Urinary bladder (tissue), 4 donors: ENCODE measurements at places on chromosomes 12 and 14.

DNA sequence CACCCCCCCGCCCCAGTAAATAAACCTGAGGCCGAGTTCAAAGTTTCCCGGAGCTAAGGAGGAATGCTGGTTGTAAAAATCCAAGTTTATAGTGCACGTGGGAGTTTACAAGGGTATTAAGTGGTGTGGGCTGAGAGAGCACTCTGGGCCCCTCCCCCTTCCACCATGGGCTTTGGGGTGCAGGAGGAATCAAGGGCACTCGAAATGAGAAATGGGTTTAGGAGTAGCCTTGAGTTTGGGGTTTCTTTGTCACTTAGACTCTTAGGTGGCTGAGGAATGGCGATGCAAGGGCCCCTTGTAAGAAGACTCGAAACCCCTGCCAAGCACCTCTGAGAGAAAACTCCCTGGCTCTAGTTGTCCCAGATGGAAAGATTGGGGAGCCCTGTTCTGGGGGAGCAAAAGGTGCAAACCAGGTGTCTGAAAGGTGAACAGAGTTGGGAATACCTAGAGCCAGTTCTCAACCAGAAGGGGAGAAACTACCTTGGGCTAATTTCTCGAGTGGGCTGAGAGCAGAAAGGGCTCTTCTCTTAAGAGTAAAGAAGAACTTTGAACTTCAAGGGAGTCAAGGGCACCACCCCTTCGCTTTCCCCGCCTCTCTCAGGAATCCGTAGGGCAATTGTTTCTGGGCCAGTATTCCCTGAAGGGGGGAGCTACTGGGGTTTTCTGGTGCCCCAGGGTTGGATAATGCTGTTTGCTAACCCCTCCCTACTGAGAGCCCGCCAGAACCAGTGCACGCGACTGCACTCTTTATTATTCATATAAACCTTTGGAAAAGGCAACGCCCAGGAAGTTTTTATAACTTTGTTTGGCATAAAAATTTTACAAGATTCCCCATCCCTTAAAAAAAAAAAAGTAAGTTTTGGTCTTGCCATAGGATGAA, 4.0 kb upstream of the HOTAIR start:
- no peak for DNase-seq

- no peak for DNase-seq
These were observed 250.0 kb downstream of the KCNC2 start for GRCh38 chr12:74959657-74960056.

DNA sequence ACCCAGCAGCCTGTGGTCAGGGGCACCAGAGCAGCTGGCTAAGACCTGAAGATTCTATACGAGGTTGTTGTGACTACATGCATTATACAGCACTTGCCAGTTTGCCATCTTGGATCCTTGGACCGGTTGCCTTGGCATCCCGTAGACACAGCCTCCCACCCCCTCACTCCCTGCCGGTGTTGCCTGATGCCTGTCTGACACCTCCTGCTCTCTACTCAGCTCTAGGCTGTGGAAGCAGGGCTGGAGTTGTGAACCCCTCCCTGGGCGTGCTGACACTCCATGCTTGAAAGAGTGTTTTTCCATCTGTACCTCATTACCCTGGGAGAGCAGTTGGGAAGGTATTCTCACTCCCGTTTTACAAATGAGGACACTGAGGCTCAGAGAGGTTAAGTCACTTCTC, 2.5 kb downstream of the CHGA start:
- DNase-seq = no peak

DNA sequence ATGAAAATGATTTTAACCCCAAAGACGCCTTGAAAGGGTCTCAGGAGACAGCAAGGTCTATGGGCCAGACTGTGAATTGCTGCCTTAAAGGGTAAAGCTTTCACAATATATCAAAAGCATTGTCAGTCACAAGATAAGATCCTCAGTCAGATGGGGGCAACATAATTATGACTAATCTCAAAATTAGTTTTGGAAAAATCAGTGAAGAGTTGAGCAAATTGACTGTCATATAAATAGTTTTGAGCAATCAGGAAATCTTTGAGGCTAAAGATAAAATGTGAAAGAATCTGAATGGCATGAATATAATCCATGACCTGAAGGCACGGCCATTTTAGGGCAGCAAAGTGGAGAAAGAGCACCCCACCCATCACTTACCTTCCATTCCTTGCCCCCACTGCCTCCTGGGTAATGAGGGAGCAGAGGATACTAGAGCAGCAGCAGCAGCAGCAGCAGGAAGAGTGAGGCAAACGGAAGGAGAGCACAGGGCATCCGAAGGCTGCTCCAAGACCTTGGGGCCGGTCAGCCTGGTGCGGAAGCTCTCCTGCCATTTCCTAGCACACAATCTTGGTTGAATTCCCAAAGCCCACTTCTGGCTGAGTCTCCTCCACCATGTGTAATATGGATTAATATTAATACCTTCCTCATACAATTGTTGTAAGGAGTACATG, 7.0 kb downstream of the STON2 start:
- DNase-seq = no peak

- DNase-seq = peak; percentile 25
These were observed 960 bp upstream of the LRFN5 start for GRCh38 chr14:41605550-41606281.

DNA sequence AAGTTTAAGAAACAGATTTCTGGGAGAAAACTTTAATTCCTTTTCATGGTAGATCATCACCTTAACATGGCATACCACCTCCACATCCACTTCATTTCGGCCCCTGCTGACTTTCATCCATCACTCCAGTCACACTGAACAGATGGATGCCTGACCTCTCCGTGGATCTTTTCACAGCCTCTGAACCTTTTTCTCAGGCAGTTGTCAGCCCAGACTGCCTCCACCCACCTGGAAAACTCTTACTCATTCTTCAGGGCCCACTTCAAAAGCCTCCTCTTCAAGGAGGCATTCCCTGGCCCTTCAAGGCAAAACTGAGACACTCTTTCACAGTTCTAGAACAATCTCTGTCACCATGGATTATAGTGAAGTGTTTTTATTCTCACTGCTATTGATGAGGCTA, 52.9 kb downstream of the GXYLT1 start:
- DNase-seq = no peak

GRCh38 chr12:1500095-1500801, 94.1 kb downstream of the FBXL14 start:
- DNase-seq = no peak

GRCh38 chr14:106812788-106813476, 1286.5 kb downstream of the TMEM121 start:
- no peak for DNase-seq

GRCh38 chr12:44247588-44247987, 411.7 kb downstream of the TMEM117 start:
- DNase-seq = no peak

- DNase-seq = no peak
These were observed 70.6 kb downstream of the NOC4L start for GRCh38 chr12:132214891-132215290.

DNA sequence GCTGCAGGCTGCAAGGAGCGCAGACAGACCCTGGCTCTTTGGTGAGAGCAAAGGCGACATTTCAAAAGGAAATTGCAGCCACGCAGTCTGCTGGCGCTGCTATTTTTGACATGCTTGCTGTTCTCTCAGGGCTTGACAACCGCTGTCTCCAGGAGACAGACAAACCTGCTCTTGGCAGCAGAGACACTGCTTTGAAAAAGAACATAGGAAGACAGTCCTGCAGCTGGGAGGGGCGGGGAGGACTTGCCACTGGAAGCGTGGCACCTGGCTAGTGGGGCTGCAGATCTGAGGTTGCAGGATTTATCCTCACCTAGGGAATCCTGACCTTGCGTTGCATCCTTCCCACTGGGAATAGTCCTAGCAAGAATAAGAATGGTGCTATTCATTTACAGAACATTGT, 91.8 kb upstream of the KCNA1 start:
- no peak for DNase-seq

DNA sequence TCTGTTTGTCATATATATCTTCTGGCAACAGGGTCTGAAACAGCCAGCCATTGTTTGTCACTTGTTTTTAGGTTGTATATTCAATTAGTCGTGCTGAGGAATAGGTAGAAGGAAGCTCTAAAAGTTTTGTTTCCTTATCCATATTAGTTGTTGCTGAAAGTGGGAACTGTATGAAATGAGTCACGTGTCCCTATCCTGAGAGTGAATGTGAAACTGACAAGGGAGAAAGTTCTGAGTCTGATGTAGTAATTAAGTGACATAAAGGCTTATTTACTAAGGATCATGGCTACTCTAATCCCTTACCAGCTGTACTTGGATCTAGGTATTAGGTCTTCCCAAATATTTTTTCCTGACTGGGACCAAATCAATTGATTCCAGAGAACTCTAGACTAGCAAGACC, 16.4 kb downstream of the FAM234B start:
- DNase-seq = no peak

DNA sequence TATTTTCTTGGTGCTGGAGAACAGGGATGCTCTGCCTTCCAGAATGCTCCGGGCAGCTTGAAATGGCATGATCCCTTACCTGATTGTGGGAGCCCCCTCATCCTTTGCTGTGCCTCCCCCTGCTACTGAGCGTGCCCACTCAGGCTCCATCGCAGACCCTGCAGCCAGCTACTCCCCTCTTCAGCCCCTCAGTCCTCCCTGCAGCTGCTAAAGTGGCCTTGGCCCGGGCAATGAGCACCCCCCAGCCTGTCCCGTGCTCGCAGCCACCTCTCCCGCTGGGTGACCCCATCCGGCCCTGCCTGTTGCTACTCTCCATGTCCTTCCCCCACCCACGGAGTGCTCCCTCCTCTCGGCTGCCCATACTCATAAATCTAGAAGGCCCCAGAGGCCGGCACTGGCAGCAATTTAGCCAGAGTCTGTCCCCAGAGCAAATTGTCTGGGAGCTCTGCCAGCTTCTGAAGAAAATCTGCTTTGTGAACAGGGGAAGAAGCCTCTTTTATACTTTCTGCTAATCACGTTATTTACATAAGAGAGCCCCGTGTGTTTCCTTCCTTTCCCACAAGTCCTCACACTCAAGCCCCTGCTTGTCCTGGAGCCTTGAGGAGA, 143.7 kb upstream of the FRMD6 start:
- peak; percentile 85 for DNase-seq

- DNase-seq = peak; percentile 78
These were observed 12.2 kb upstream of the TUBA1A start for GRCh38 chr12:49200919-49201594.

GRCh38 chr12:127883013-127883412, 384.0 kb upstream of the TMEM132C start:
- no peak for DNase-seq

- no peak for DNase-seq
These were observed 161.7 kb downstream of the SPTSSA start for GRCh38 chr14:34300330-34300729.

DNA sequence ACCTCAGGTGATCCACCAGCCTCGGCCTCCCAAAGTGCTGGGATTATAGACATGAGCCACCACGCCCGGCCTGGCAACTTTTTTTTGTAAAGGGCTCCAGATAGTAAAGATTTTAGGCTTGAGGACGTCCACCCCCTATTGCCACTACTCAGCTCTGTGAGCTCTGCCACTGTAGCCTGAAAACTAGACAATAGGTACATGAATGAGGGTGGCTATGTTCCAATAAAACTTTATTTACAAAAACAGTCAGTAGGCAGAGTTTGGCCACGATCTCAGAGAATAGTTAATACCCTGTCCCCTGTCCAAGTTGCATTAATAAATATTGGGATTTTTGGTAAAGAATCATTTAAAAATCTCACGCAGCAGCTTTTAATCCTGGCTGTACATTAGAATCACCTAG, 90.1 kb downstream of the FOXN4 start:
- no peak for DNase-seq

- no peak for DNase-seq
These were observed 928 bp downstream of the TBX3 start for GRCh38 chr12:114682785-114683708.

- DNase-seq = no peak
These were observed 18.1 kb downstream of the ZBTB39 start for GRCh38 chr12:56988207-56988739.

- no peak for DNase-seq
These were observed 52.8 kb downstream of the PPFIBP1 start for GRCh38 chr12:27576667-27577347.

DNA sequence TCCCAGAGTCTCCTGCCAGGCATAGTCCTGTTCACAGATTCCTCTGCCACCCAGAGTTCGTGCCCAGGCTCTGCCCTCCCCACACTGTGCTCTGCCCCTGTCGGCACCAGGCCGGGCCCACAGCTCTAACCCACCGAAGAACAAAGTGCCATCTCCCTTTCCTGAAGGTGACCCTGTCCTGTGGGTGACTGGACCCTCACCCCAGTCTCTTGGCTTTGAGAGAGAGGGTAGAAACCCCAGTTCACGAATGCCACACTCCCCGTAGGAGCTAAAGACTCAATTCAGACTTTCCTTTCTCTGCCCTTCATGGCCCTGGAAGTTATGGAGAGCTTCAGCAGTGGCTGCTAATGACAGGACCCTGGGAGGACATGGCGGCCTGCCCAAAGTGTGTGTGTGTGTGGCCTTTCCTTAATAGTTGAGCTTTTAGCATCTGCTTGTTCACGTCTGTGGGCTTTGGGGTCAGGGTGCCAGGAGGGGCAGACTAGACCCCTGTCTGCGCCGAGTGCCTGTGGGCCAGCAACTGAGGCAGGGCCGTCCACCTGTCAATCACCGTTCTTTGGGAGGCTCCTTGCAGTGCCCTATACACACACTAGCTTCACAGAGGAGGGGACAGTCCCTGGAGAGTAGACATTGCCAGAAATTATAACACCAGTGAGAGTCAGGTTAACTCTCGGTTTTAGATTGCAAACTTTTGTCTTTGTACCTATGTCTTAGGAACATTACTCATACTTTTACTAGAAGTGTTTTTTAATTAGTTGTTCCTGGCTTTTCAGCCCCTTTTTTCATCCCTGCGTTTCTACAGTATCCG, 84.6 kb upstream of the DYNC1H1 start:
- DNase-seq = no peak

DNA sequence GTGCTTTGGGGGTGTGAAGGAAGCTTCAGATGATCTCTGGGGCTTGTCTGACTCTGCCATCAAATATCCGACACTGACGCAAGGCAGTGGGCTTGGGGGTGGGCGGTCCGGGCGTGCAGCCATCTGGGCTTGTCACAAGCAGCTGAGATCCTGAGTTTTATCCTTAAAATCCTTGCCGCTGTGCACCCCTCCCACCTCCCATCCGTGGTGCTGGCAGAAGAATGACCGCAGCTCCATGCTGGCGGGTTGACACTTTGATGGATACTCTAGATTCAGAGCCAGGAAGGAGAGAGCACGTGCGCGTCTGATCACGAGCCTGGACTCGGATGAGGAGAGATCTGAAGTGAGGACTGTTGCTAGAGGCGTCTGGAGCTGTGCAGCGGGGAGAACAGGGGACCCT, 3.0 kb downstream of the ZFYVE21 start:
- DNase-seq = no peak

- no peak for DNase-seq
These were observed 721.7 kb downstream of the GALC start for GRCh38 chr14:87271331-87271730.
